Effector CD8-positive, alpha-beta T cell (primary cell): ENCODE measurements at places on chromosomes 4 and X.

DNA sequence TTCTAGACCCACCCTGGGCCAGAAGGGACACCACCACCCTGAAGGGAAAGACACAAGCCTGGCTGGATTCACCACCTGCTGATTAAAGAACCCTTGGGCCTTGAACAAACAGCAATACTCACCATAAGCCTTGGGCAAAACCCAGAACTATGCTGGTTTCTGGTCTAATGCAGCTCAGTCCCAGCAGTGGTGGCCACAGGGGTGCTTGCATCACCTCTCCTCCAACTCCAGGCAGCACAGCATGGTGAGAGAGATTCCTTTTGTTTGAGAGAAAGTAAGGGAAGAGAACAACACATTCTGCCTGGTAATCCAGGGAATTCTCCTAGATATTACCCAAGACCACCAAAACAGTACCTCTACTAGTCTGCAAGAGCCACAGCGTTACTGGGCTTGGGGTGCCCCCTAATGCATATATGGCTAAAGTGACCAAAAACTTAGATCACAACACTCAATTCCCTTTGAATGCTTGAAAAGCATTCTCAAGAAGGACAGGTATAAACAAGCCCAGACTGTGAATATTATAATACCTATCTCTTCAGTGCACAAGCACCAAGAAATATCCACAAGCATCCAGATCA lies 25.7 kb downstream of the RNF128 start:
- DNase-seq: no peak

GRCh38 chr4:113276464-113277170 lies 227.2 kb downstream of the ANK2 start:
- DNase-seq: no peak

GRCh38 chr4:183469936-183470335 lies 25.5 kb downstream of the CDKN2AIP start:
- DNase-seq: no peak

DNA sequence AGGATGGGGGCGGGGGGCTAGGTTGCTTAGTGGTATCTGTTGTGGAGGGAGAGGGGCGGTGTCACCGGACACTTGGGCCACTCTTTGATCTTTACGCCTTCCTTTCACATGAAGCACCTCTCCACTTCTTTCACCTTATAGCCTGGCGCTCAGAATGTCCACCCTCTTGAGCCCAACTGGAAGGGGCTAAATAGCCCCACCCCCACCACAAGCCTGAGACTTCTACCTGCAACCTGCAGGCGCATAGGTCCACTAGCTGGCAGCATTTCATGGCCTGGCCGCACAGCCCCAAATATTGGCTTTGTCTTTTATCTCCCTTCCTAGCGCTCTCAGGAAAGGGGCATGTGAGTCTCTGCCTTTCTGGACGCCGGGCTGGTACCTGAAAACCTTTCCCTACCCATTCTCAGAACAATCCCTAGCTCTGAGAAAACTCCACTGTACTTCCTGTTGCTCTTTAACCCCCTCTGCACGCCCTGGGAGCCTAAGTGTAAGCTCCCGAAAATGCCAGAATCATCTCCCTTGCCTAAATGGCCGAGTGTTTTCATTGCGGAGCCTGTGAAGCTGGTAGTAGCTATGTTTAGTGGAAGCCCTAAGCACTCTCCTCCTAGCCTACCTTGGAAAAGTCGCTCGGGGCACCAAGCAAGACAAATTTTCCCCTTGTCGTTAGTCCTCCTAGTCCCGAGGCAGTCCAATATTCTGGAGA lies 1.2 kb upstream of the TRPC5 start:
- no peak for DNase-seq

DNA sequence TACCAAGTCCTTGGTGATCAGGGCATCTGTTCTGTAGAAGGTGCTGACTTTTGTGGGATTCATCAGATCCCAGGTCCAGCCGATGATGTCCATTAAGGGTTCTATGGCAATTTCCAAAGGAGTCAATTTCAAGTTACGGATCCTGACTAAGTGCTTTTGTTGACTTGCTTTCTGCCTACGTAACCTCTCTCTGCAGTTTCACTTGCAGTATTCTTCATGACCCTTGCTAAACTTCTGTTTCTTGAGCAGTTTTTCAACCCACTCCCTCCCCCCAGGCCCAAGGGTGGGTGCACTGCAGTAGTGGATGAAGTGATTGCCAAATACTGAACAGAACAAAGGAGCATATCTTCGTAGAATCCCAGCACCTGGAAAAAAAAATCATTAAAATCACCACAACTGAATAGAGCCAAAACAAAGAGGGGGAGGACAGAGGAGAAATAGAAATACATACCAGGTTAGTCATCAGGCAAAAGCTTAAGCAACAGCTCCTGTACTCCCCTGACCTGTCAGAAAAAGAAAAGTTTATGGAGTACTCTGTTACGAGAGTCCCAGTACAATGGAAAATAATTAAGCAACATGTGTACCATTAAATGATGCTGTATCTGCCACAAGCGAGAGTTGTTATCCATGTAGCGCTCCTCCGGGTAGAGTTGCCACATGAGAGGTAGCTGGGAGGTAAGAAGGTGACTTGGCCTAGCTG lies 5.8 kb downstream of the CMC4 start:
- no peak for DNase-seq

- no peak for DNase-seq
Observed at GRCh38 chr4:26086621-26087441, 172.8 kb downstream of the SMIM20 start.
